ENCODE measurements at places on chromosomes 5 and 9. TPM values are rescaled to one million over a fixed set of nuclear protein-coding genes. Genes with fewer than 3 reads are reported as not detected.

DNA sequence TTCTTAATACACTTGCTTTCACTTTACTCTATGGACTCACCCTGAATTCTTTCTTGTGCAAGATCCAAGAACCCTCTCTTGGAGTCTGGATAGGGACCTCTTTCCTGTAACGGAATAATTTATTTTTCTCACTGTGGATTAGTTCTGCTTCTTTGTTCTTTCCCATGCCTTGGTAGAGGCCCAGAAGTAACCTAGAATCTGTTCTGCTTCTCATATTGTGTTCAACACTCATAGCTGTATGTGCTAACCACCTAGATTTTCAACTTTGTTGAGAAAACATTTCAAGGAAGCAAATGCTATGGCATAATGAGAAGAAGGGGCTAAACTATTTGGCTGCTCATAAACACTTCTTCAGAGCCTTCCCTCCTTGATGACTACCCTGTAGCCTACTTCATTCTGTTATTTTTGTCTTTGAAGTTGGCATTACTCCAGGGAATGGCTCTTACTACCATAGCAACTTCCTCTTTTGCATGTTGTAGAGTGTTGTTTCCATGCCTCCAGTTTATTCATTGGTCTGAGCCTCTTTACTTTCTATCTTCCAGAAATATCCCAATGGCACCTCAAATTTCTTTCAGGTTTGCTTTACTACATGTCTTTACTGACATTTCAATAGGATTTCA, 74.3 kb downstream of the KIAA0825 start:
- no peak for DNase-seq
- H3K27ac ChIP-seq = no peak overlapping the region
- no peaks in the 10 kb centered on the region for H3K4me1 ChIP-seq
- H3K27me3 ChIP-seq = no peaks in the 10 kb centered on the region

NUTM2G gene
- total RNA-seq = not detected

POU5F2 gene
- total RNA-seq = 0.68 TPM

DNA sequence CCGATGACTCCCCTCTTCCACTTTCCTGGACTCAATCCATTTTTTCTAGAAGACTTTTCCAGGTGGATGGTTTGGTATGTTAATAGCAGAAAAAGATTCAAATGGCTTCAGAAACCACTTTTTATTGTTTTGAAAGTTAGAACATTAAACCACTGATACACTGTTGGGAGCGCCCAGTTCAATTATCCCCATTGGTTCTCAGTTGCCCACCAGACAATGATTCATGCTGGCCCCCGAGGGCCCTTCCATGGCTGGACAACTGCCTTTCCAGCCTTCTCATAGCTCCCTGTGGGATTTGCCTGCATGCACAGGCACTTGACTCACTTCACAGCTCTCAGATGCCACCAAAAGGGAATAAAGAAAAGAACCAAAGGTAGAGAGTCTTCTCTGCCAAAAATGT, 21.3 kb upstream of the ANKRD34B start:
- no peaks in the 10 kb centered on the region for H3K36me3 ChIP-seq
- H3K27ac ChIP-seq = no peak overlapping the region
- H3K4me3 ChIP-seq = no peak overlapping the region

DNA sequence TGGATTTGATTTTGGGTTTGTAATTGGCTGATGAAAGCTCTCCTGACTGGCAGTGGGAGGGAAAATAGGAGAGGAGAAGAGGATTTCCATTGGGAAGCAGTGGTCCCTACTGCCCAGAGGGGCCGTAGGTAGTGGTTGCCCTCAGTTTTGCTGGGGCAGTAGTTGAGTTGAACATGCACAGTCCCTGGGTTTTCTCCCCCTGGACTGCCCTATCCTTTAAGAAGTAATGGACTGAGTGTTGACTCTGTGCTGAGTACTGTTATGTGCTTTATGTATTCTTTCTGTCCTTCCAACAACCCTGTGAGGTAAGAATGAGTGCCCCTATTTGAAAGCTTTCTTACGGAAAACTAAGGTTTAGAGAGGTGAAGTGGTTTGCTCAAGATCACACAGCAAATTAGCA, 111.2 kb upstream of the RPS23 start:
- DNase-seq = no peak
- peaks cover 18% of the 10 kb centered on the region for H3K4me1 ChIP-seq
- peak overlapping the region; percentile 30 for H3K27ac ChIP-seq
- no peak overlapping the region for H3K4me3 ChIP-seq
- no peaks in the 10 kb centered on the region for H3K27me3 ChIP-seq

BTNL8 gene
- total RNA-seq = not detected

GRCh38 chr5:159175547-159175946, 33.8 kb downstream of the RNF145 start:
- H3K36me3 ChIP-seq = peaks cover 10% of the 10 kb centered on the region
- no peaks in the 10 kb centered on the region for H3K27me3 ChIP-seq
- H3K27ac ChIP-seq = no peak overlapping the region
- DNase-seq = no peak

PCDHGA7 gene
- total RNA-seq = 0.32 TPM

- peak overlapping the region; percentile 39 for H3K4me3 ChIP-seq
- H3K27me3 ChIP-seq = no peaks in the 10 kb centered on the region
- peaks cover 51% of the 10 kb centered on the region for H3K4me1 ChIP-seq
- peaks cover 13% of the 10 kb centered on the region for H3K36me3 ChIP-seq
These were observed 198.6 kb upstream of the CDH6 start for GRCh38 chr5:30994902-30995301.

DNA sequence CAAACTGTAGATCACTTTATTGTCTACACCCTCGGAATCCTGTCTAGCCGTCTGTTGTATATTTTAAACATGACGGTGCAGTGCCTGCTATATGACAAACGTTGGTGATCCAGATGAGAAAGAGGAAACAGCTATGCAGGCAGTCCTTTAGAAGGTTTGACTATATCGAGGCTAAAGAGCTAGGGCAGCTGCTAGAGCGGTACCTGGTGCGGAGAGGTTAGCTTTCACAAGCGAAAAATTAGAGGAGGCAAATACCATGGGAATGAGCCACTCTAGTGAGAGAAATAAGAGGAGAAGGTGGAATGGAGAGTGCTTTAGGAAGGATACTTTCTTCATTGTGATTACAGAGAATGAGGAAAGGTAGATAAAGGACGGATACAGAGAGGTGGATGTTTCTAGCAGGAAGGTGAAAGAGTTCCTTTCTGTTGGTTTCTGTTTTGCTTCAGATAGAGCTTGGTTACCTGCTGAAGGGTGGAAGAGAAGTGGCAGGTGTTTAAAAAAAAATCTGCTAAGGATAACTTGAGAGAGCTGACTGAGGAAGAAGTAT, 959 bp upstream of the FBXL17 start:
- peaks cover 32% of the 10 kb centered on the region for H3K4me1 ChIP-seq
- H3K27me3 ChIP-seq = no peaks in the 10 kb centered on the region
- DNase-seq = peak; percentile 2
- H3K4me3 ChIP-seq = peak overlapping the region; percentile 97

DNA sequence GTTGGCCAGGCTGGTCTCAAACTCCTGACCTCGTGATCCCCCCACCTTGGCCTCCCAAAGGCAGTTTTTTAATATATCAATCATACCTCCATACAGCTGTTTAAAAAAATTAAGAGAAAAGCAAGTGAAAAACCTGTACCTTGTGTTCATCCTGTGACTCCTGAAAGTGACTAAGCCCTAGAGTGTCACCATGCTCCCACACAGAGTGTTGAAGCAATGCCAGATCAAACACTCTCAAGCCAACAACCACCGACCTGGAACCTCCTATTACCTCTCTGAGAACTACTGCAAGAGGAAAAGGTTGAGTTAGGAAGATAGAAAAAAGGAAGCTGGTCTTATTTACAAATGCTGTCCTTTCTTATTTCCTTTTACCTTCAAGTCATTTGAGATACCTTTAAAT, 123.5 kb downstream of the RASEF start:
- H3K27me3 ChIP-seq = no peaks in the 10 kb centered on the region
- no peak overlapping the region for H3K27ac ChIP-seq
- no peak overlapping the region for H3K4me3 ChIP-seq
- no peaks in the 10 kb centered on the region for H3K4me1 ChIP-seq
- H3K36me3 ChIP-seq = no peaks in the 10 kb centered on the region

FSD1L gene
- total RNA-seq = 16.9 TPM

ORM2 gene
- not detected for total RNA-seq

TMEM161B gene
- 16.9 TPM for total RNA-seq

SH2D3C gene
- 6.0 TPM for total RNA-seq

DNA sequence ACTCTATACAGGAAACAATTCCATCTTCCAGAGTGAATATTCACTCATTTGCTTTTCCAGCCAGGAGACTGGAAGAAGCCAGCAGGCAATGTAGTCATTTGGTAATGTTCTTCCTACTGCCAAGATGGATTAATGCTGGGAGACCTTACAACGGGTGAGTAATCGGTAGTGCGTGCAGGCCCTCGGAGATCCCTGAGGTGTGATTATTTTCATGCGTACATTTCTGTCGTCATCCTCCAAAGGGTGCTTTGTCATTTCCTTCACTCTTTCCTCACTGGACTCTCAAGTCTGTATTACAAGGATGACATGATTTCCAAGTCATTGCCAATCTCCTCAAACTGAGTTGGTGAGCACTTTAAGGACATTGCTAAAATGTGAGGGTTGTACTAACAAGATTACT, 263.5 kb downstream of the CWC27 start:
- H3K27me3 ChIP-seq = no peaks in the 10 kb centered on the region
- no peak overlapping the region for H3K27ac ChIP-seq
- peaks cover 30% of the 10 kb centered on the region for H3K4me1 ChIP-seq
- DNase-seq = no peak

DNA sequence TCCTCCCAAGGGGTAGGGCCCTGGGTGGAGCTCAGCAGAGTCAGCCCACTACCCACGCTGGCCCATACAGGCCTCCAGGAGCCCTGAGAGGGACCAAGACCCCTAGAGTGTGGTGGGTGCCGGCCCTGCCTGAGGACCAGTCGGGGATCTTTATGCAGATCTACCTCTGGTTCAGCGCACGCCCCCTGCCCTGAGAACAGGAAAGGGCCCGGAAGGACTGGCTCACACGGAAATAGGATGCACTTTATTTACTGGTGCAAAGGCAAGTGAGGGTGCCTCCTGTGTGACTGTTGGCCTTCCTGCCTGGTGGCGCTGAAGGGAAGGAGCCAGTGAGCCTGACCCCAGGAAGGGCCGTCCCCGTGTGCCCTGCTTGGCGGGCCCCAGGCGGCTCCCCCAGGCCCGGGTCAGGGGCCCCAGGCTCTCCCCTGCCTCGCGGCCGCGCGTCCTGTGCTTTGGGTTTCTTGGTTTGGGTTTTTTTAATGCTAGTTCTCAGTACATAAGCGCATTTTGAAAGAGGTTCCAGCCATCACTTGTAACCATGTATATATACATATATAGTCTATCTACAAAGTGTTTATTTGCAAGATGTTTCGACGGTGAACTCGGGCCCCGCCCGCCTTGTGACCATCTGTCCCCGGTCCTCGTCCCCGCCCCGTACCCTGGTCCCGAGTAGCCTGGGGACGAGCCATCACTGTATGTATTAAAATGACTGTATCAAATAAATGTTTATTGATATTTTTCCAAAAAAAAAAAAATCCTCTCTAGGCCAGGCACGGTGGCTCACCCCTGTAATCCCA, 76.4 kb upstream of the ROR2 start:
- no peaks in the 10 kb centered on the region for H3K27me3 ChIP-seq
- DNase-seq = no peak
- H3K27ac ChIP-seq = no peak overlapping the region
- H3K4me3 ChIP-seq = no peak overlapping the region

DNA sequence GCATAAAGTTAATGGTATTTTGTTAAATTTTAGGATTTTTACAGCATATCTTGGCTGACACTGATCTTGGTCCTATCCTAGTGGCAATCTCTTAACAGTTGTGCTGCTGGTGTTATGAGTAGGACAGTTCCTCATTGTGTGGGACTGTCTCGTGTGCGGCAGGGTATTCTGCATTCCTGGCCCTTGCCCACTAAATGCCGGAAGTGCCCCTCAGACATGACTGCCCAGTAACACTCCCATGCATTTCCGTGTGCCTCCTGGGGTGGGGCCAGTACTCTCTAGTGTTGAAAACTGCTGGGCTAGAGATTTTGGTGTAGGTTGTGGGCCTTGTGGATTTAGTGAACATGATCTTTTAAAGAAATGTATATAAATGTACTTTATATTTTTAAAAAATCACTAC, 227.1 kb upstream of the DMRT1 start:
- no peak overlapping the region for H3K27ac ChIP-seq
- no peak overlapping the region for H3K4me3 ChIP-seq
- peaks cover 10% of the 10 kb centered on the region for H3K4me1 ChIP-seq
- DNase-seq = no peak

DNA sequence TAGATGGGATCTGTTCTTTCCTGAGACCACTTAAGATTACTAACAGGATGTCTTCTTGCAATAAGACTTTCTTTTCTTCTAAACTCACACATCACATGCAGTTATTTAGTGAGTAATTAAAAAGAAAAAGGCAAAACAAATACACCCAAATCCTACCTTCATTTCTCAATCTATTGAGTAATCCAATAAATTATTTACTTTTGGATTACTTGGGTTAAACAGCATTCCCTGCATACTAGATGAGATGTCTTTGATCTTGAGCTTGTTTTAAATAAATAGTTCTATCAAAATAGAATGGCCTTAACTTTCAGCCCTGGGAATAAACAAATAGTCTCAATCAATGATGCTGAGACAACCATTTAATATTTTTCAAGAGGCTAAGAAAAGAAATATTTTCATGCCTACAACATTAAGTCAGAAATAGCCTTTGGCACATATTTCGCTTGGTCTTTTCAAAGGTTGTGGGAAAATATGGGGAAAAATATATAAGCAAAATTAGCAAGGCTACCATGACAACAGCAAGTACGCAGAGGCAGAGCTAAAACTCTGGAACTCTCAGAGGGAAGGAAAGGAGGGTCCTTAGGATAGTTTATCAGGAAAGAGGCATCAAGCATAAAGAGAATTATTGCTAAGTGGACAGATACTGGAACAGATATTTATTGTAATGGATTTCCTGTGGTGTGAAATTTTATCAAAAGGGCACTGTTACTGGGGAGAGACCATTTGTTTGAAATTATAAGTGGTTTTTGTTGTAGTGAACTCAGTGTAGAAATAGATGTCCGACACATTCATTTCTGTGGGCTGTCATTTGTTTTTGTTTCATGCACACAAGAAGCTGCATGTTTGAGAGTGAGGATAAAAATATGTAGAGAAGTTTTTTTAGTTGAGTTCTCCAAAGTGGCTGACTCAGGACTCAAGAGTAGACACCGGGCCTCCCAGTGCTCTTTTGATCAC, 70.2 kb upstream of the CDH6 start:
- no peak for DNase-seq
- H3K27me3 ChIP-seq = peaks cover 4% of the 10 kb centered on the region
- H3K27ac ChIP-seq = peak overlapping the region; percentile 81
- peak overlapping the region; percentile 1 for H3K4me3 ChIP-seq
- H3K36me3 ChIP-seq = peaks cover 15% of the 10 kb centered on the region
- H3K4me1 ChIP-seq = peaks cover 63% of the 10 kb centered on the region

LIFR gene
- total RNA-seq = 21.3 TPM

GRCh38 chr9:15485836-15486666, 24.7 kb downstream of the PSIP1 start:
- peaks cover 19% of the 10 kb centered on the region for H3K36me3 ChIP-seq
- no peak overlapping the region for H3K4me3 ChIP-seq
- H3K27me3 ChIP-seq = no peaks in the 10 kb centered on the region
- peaks cover 14% of the 10 kb centered on the region for H3K4me1 ChIP-seq

- H3K4me1 ChIP-seq = no peaks in the 10 kb centered on the region
- DNase-seq = no peak
- H3K27ac ChIP-seq = no peak overlapping the region
- no peak overlapping the region for H3K4me3 ChIP-seq
- no peaks in the 10 kb centered on the region for H3K27me3 ChIP-seq
- no peaks in the 10 kb centered on the region for H3K36me3 ChIP-seq
These were observed 59.8 kb downstream of the MRPS30 start for GRCh38 chr5:44868541-44868940.

- peaks cover 21% of the 10 kb centered on the region for H3K36me3 ChIP-seq
- H3K4me3 ChIP-seq = no peak overlapping the region
- H3K4me1 ChIP-seq = peaks cover 17% of the 10 kb centered on the region
- no peak overlapping the region for H3K27ac ChIP-seq
- H3K27me3 ChIP-seq = no peaks in the 10 kb centered on the region
These were observed 40.5 kb downstream of the NKD2 start for GRCh38 chr5:1048861-1049838.
